ENCODE measurements at places on chromosomes 4 and X.

- DNase-seq = no peak
Observed at GRCh38 chr4:24603343-24603742, 19.0 kb upstream of the DHX15 start.

GRCh38 chr4:4269856-4270255, 20.1 kb downstream of the LYAR start:
- DNase-seq = no peak

GRCh38 chrX:44183329-44183728, 160.1 kb downstream of the EFHC2 start:
- no peak for DNase-seq

DNA sequence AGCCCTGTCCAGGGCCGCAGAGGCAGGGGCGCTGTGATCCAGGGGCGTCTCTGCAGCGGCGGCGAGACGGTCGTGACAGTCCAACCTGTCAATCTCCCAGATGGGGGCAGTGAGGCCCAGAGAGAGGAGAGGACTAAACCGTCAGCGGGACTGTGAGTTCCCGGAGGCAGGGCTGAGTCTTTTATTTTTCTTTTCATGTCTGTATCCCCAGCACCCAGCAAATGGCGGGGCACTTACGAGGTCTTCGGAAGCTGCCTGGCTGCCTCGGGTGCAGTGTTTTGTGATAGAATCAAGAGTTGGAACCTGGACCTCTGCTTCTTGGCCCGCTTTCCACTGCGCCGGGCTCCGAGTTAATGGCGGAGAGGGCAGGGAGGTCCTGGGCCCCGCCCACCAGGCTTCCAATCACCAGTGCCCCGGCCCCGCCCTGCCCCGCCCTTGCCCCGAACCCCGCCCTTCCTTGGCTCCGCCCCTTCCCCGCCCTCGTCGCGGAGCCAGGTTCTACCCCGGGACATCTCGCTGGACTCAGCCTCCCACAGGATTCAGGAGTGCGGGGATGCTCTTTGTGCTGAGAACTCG, 35.3 kb upstream of the GRPEL1 start:
- DNase-seq = peak; percentile 69

DNA sequence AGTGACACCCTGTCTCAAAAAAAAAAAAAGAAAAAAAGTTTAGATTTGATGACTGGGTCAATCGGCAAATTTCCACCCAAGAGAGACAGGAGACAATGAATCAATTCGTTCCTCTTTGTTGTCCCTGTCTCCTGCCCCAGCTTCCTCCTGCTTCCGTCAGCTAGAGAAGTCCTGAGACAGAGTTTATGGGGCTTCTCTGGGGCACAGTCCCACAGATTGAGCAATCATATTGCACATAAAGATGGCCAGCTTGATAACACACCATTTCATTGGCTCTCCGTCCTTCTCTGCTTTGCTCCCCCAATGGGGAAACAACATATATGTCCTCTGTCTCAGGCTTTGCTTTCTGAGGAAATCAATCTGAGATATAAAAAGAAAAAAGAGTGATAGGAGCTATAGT, 78.4 kb upstream of the FUNDC1 start:
- no peak for DNase-seq

GRCh38 chr4:1418494-1419285, 12.4 kb upstream of the NKX1-1 start:
- no peak for DNase-seq

DNA sequence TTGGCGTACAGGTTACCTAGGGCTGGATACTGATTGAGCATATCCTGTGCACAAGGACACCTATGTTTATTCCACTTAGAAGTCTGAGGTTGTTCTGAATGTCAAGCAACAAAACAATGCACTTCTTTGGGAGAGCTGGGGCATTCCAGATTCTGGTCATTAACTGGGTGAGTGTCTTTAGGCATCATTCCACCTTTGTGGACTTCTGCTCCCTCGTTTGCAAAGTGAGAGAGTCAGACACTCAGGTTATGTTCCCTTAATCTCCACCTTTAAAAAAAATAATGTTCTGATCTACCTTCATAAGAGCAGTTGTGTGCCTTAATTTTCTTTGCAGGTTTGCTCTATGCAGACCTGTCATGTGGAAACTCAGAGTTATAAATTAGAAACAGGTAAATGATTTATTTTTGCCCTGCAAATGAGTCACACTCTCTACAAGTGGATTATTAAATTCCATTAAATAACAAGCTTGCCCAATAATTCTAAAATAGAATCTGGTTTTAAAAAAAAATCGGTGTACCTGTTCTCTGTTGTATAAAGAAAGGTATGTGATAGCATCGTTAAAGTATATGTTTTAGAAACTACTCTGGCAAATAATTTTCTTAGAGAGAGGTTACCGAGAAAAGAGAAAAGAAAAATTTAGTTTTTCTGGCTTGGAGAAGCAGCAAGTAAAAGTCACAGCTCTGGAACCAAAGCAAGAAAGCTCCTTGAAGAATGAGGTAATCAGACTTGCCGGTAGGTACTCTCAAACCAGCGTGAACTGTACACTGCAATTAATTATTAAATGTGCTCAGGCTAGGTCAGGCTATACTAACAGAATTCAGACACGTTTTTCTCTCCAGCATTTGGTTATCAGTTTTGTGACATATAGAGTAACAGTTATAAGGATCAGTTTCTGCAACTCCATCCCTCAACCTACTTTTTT, 93.2 kb downstream of the SORBS2 start:
- no peak for DNase-seq

- DNase-seq = no peak
Observed at GRCh38 chr4:41505161-41505661, 32.7 kb upstream of the LIMCH1 start.

DNA sequence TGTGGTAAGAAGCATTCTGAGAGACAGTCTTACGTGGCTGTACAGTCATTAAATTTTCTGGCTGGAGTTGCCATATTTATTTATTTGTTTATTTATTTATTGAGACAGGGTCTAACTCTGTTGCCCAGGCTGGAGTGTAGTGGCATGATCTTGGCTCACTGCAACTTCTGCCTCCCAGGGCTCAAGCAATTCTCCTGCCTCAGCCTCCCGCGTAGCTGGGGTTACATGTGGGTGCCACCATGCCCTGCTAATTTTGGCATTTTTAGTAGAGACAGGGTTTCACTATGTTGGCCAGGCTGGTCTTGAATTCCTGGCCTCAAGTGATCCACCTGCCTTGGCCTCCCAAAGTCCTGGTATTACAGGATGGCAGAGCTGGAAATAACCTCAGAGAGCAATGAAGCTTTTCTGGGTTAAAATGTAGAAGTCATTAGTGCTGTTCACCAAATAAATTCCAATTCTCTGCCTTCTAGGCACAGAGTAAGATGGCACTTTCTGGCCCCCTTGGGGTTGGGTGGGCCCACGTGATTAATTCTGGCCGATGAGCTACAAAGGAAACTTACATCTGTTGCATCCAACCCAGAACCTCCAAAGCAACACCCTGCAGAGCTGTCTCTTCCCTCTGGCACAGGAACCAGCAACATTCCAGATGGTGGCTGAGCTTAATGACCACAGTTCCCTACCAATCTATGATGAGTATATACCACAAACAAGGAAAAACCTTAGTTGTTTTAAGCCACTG, 4.5 kb downstream of the MRFAP1 start:
- DNase-seq = no peak

DNA sequence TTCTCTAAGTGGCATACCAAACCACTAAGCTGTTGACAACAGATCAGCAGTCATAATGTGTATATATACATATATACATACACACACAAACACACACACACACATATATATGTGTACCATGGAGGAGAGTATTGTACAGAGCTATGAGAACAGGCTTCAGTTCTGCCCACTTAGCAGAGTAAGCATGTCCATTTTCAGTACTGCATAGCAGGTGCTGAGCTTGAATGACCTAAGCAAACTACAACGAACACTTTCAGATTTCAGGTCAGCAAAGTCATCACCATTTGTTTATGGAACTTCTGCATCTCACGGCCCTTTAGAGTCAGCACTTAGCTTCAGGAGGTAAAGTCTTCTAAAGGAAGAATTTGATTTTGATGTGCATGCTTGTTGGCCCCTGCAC, 735.8 kb upstream of the ATOH1 start:
- DNase-seq = no peak

DNA sequence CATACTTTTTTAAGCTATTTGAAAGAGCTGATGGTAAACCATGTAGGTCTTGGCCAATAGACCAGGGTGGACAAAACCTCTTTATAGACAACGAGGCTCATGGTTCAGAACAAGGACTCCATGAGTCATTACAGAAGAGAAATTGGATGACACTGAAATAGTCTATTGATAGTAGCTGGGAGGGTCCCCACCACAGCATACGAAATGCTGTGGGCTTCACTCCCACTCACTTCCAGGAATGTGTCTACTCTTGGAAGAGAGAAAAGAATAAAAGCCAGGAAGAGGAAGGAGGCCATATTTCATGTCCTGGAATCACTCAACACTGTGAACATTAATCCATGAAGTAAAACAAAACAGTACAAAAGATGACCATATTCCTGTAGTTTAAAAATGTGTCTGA, 82.3 kb upstream of the MXRA5 start:
- DNase-seq = no peak

- DNase-seq = no peak
Observed at GRCh38 chrX:138020941-138021340, 455.0 kb downstream of the ZIC3 start.

DNA sequence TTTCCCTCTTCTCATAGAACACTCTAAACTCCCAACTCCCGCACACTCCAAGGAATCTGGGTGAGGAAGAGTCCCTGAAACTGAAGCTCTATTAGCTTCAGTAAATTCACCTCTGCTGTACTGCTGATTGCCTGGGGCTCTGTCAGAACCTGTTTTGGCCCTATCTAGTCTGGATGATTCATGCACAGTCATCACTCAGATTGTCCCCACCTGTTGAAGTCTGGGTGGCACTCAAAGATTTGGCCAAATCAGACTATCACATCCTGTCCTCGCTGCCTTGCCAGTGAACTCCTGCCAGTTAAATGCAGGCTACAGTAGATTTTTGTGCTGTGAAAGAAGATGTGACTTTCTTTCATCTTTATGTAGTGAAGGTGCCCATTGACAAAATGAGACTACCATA, 63.5 kb upstream of the EMCN start:
- no peak for DNase-seq

- no peak for DNase-seq
Observed at GRCh38 chr4:63529581-63530337, 879.5 kb downstream of the TECRL start.

DNA sequence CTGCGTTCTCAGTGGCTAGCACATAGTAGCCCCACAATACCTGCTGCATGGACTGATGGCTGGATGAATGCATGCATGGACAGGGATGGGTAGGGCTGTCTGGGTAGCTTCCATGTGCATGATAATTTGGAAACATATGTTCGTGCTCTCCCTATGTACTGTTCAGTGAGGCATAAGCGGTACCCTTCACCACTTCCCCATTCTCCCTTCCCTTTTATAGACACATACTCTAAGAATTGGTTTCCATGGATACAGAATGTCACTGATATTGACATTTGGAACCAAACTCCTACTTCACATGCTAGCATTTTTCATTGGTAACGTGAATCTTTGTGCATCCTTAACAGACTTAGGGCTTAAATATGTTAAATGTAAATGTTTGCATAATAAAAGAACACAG, 20.4 kb downstream of the USP46 start:
- DNase-seq = no peak

DNA sequence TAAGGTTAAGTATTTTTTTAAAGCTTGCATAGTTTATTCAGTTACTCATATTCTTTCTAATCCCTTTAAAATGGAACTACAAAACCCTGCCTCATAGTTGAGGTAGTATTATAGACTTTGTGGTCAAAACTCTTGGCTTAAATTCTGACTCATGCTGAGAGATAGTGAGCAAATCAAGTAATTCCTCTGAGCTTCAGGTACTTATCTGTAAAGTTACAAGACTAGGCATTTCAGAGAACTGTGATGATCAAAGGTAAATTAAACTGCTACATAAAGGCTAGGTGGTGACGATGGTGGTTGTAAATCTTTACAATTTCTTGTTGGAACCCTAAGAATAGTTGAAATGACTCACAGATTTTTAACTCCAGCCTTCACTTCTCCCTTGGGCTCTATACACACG, 3.2 kb upstream of the CLOCK start:
- DNase-seq = no peak

- DNase-seq = no peak
Observed at GRCh38 chr4:74481891-74482609, 37.1 kb downstream of the AREG start.

GRCh38 chr4:21901281-21901680, 47.3 kb downstream of the KCNIP4 start:
- DNase-seq = no peak

DNA sequence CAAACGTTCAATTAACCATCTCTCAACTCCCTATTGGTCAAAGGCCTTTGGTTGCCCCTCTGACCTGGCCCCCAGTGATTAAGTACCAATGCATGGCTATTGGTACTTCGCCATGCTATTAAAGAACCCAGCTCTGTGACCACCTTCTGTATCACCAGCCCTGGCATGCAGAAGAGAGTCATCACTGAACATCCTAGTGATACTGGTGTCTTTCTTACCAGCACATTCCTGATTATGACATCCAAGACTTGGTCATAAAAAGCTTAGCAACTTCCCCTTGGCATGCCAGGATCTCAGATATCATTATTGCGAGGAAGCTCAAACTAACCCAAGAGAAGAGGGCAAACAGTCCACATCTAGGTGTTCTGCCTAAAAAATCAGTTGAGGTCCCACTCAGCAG, 122.3 kb upstream of the OTUD4 start:
- DNase-seq = peak; percentile 12

DNA sequence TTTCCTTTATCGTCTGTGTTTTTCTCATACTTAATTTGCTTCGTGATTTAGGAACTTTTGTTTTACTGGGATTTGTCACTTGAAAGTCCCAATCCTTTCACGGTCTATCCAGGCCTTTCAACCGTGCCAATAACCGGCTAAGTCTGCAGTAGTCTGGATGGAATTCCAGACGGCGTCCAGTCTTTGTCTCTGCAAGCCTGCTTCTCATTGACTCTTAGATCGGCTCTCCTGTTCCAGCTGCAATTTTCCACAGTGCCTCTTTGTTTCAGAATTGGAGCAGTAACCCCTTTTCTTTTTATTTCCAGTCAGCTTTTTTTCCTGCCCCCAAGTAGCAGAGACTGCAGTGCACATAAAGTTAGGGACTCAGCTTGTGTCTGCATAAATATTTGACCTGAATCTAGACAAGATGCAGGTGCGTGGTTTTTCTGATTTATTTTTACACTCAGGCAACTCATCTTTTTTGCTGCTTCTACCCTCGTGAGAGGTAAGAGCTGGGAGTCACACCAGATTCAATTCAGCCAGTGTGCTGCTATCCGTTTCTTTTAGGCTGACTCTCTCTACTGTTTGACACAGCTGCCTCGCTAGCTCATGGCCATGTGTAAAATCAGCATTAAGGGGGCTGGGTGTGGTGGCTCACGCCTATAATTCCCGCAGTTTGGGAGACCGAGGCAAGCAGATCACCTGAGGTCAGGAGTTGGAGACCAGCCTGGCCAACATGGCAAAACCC, 37.4 kb upstream of the DHRSX start:
- DNase-seq = no peak

- DNase-seq = no peak
Observed at GRCh38 chrX:40736170-40736505, 796 bp upstream of the MED14 start.

Measured in T1000 (cell line).